ENCODE measurements at places on chromosomes 11 and 22.

GRCh38 chr11:134040386-134041302 lies 28.2 kb upstream of the JAM3 start:
- DNase-seq: no peak

DNA sequence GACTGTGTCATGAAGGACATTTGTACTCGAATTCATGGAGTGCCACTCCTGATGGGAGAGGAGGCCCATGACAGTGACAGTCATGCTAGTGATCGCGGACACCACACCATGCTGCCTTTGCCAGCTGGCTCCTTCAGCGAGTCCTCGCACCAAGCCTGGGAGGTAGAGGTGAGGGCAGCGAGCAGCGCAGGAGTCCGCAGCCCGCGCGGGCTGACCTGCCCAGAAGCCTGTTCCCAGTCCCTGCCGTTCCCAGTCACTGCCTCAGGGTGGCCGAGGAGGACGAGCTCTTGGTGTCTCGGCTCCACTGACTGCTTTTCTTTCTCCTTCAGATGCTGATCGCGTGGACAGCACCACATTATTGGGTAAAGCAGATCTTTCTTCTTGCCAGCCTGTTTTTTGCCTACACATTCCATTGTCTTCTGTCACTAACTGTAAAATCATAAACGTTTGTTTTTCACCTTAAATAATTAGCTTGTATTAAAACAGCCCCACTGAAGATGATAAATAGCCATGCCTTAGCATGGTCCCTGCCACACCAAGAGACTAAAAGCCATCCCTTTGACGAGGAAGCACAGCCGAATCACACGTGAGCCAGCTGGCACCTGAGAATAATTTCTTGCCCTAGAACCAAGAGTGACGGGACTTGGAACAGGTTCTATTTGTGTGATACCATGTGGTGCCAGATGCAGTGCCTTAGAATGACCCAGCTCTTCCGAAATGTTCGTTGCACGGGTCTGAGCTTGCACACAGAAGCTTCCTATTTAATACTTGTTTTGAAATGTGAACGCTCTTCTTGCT lies 25.5 kb downstream of the FAM118A start:
- DNase-seq: no peak

GRCh38 chr11:19756675-19757475 lies 44.2 kb downstream of the NAV2 start:
- DNase-seq: no peak

- no peak for DNase-seq
Observed at GRCh38 chr22:46001046-46001425, 24.1 kb upstream of the WNT7B start.

GRCh38 chr11:2802389-2803185 lies 83.0 kb downstream of the CDKN1C start:
- no peak for DNase-seq

DNA sequence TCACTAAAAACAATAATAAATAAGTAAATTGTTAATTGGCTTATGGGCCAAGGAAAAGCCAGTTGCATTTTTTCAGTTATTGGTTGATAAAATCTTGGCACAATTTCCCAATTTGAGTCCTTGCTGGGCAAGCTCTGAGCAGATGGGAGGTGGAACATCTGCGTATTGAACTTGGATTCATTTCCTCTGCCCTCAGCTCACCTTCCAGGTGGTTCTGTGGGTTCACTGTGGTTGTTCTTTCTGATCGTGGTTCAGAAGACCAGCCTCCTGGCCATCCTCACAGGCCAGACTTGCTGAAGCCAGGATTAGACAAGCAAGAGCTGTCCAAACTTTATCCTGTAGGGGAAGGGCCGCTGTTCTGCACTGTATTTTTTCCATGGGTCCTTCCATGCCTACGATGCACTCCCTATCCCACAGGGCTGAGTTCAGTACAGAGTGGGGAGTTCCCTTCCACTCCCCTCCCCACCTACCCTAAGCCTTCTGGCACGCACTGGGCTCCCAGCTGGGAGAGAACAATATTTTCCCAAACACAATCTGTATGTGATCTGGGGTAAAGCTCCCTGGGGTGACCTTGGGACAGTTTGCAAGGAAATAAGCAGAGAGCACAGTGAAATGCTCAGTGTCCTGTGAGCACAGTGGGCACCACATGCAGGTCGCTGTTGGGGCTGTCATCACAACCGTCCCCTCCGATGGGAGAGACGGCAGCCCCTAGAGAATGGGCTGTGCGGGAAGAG lies 43.5 kb upstream of the TP53I11 start:
- DNase-seq: no peak

GRCh38 chr22:37148031-37148651 lies 1.6 kb downstream of the IL2RB start:
- DNase-seq: no peak

DNA sequence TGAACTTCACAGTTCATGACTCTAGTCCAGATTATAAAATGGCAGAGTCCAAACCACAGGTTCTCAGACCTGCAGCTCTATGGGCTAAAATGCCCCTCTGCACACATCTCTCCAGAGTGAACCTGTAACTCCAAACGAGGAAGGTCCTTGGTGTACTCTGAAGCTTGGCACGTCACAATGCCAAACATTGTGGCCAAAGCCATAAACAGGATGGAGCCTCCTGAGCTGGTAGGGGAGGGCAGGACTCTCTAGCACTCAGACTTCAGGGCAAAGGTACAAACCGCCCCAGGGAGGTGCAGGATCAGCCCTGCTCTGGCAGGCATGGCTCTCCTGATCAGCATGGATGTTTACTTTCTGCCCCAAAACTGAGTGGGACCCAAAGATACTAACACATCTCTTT lies 2.3 kb downstream of the SCUBE2 start:
- no peak for DNase-seq

GRCh38 chr11:63564056-63564774 lies 1.0 kb upstream of the PLAAT2 start:
- DNase-seq: no peak

GRCh38 chr22:45533703-45534102 lies 31.0 kb downstream of the FBLN1 start:
- no peak for DNase-seq

GRCh38 chr22:45777046-45777851 lies 105.6 kb downstream of the ATXN10 start:
- no peak for DNase-seq

- peak; percentile 9 for DNase-seq
Observed at GRCh38 chr11:72224564-72225410, at the start of gene INPPL1. TSS of gene INPPL1 (plus strand) at chr11:72224767. CDS start at chr11:72224985, 218 bp downstream.

GRCh38 chr11:132844956-132845696 lies 687.2 kb downstream of the OPCML start:
- no peak for DNase-seq

DNA sequence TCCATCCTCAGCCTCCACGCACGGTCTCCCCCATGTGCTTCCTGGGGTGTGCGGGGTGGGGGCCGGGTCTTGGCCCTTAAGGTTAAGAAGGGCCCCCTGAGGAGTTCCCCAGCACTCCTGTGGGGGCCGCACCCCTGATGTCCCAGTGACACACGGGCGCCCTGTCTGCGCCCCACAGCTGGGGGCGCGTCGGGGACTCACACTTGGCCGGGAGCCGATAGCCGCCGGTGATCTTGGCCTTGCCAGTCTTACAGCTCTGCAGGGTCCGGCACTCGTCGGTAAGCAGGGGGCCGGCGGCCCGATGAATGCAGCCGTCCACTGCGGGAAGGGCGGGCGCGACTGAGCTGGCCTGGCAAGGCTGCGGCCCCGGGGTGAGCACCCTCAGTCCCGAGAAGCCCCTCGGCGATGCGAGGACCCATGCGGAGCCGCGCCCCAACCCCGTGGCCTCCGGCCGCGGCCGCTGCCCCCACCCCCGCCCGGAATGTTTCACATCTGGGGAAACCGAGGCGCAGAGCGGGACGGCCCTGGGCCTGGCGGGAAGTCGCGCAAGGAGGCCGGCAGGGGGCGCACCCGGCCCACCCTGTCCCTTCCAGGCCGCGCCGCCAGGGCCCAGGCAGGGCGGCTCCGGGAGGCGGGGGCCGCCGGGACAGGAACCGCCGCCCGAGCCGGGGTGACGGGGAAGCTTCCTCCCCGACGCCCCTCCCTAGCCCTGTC lies 13.9 kb downstream of the OTUB1 start:
- DNase-seq: peak; percentile 61

GRCh38 chr11:1777737-1778136 lies 14.0 kb upstream of the CTSD start:
- no peak for DNase-seq

DNA sequence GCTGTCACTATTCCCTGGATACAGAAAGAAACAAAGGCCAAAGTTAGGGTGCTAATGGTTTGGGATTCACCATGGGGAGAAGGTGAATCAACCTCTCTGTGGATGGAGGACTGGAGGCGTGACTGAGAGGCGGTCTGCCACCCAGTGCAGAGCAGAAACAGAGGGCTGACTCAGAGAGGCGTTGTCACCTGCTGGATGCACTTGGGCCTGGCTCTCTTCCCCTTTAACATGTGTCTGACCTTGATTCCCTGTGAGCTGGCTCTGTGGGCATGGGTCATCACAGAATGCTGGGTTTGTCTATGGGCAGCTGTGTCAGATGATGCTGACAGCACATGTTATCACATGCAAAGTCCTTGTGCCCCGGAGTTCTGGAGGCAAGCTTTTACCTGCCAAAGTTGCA lies 75.9 kb downstream of the LDLRAD3 start:
- no peak for DNase-seq

DNA sequence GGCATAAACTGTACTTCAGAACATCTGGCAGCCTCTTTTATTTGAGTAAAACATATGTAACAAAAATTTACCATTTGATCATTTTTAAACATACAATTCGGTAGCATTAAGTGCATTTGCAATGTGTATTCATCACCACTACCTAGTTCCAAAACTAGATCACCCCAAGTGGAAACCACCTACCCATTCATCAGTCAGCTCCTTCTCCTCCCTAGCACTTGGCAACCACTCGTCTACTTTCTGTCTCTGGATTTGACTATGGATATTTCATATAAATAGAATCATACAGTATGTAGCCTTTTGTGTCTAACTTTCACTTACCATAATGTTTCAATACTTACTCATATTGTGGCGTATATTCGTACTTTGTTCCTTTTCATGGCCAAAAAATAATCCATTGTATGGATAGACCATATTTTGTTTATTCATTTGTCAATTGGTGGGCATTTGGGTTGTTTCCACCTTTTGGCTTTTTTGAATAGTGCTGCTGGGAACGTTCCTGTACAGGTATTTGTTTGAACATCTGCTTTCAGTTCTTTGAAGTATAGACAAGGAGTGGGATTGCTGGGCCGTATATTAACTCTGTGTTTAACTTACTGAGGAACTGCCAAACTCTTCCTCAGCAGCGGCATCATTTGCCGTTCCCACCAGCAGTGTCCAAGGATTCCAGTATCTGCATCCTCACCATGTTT lies 27.2 kb upstream of the ADORA2A start:
- DNase-seq: no peak

DNA sequence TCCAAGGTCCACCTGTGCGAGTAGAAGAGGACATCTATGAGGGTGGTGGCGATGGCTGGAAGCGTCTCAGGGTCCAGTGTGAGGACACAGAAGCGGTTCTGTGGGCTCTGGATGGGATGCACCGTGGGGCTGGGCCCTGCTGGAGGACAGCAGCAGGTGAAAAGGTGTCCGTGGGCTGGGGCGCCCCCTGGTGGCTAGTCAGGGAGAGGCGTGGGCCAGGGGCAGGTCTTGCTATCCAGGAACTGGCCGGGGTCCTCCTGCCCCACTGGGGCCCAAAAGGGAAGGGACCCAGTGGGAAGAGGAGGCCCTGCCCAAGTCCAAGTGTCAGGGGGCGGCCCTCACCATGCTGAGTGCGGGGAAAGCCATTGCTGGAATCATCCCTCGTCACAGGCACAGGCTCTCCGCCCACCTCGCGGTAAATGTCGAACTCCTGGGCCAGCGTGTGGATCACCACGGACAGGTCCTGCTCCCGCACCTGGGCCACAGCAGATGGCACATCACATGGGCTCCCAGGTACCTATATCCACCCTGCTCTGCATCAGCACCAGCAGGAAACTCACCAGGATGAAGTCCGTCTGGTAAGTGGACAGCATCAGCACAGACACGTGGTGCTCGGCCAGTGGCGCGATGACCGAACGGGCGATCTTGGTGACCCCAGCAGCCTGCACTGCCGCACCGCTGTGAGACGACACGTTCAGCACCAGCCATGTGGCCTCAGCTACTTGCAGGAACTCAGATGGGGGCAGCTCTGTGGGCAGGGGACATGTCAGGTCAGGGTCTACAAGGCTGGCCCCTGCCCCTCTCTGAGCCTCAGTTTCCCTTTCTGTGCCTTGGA lies 2.3 kb downstream of the CASTOR1 start:
- peak; percentile 78 for DNase-seq

DNA sequence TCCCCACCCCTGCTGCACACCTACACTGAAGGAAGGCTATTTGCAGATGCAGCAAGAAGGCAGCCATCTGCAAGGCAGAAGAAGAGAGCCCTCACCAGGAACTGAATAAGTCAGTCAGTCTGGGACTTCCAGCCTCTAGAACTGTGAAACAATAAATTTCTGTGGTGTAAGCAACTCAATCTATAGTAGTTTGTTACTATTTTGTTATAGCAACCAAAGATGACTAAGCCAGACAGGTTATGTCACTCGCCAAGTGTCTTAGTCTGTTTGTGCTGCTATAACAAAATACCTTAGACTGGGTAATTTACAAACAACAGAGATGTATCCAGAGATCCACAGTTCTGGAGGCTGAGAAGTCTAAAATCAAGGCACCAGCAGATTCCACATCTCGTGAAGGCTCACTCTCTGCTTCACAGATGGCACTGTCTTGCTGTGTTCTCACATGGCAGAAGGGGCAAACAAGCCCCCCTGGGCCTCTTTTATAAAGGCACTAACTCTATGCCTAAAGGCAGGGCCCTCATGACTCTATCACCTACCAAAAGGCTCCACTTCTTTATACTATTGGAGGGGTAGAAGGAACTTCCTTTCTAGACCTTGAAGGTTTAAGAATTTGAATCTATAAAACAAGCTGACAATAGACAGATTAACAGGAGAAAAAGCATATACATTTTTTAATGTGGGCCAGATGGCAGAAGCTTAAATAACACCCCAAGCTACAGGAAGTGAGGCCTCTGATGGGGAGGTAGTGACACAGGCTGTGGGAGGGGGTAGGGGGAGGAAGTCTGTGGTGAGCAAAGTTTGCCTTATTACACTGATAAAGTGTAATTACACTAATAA lies 12.3 kb downstream of the APOL6 start:
- peak; percentile 68 for DNase-seq

- DNase-seq: no peak
Observed at GRCh38 chr11:27209562-27210005, 153.4 kb downstream of the CCDC34 start.

GRCh38 chr22:48331266-48331665 lies 1496.4 kb downstream of the BRD1 start:
- DNase-seq: no peak
